ENCODE measurements at places on chromosomes 16 and 17.
A peak's percentile ranks its signal among the peaks of the same experiment; 100 is the strongest.

DNA sequence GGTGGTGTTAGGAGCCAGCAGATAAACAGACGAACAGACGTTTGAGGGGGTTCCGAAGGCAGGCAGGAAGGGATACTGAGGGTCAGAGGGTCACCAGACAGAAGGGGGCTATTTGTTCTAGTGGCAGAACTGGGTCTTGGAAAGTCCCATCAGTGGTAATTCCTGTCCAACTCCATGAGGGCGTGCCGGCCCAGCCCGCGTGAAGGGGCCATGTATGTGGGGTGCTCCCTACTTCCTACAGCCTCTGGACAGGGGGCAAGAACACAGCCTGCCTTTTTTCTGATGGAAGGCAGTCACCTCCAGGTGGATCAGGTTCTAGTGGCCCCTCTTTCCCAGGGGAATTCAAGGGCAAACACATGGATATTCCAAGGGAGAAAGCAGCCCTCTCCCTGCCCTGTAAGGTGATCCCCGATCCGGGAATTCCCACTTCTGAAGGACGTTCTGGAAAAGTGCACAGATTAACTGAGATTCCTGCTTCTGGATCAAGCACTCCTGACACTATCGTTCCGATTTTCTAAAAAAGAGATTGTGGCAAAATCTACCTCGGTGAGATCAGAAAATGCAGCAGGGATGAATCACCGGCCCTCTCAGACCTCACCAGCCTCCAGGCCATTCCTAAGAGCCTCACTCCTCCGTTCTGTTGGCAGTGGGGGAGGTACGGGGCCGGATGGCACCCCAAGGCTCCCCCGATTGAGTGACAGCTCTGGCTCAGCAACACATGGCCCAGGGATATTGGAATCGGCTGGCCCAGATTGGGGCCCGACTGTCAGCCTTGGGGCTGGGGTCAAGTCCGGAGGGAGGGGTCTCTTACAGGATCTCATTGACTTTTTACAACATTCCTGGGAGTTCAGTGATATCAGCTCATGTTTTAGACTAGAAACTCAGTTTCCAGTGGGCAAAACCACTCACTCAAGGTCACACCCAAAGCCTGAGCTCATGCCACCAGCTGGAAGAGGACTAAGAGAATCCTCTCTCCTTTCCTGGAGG is 12.4 kb downstream of the STX1B start:
- no peak for DNase-seq

- DNase-seq: no peak
These were observed 174.8 kb upstream of the FOXF1 start for GRCh38 chr16:86335266-86336172.

DNA sequence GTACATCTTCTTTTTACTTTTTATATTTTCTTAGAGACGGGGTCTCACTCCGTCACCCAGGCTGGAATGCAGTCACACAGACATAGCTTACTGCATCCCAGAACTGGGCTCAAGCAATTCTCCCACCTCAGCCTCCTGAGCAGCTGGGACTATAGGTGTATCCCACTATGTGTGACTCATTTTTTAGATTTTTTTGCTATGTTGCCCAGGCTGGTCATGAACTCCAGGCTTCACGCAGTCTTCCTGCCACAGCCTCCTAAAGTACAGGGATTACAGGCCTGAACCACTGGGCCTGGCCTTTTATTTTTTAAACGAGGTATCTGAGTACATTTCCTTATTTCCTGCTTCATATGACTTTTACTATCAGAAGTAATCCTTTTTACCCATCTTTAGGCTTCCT is 48.0 kb downstream of the GLG1 start:
- DNase-seq: no peak

- no peak for DNase-seq
These were observed 14.2 kb downstream of the SOX8 start for GRCh38 chr16:995783-996182.

DNA sequence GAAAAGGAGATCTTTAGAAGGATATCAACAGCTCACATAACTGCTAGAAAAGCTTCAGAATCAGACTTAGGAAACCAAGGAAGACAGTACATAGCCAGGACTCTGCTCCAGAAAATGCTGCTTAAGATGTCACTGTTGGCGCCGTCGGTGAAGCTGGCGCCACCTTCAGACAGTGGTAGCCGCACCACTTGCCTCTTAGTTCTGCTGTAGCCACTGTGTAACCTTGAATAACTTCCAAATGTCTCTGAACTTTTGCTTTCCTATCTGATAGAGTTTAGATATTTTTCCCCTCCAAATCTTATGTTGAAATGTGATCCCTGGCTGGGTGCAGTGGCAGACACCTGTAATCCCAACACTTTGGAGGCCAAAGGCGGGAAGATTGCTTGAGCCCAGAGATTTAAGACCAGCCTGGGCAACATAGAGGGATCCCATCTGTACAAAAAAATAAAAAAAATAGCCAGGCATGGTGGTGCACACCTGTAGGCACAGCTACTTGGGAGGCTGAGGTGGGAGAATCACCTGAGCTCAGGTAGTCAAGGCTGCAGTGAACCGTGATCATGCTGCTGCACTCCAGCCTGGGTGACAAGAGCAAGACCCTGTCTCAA is 6.3 kb upstream of the USP31 start:
- no peak for DNase-seq

DNA sequence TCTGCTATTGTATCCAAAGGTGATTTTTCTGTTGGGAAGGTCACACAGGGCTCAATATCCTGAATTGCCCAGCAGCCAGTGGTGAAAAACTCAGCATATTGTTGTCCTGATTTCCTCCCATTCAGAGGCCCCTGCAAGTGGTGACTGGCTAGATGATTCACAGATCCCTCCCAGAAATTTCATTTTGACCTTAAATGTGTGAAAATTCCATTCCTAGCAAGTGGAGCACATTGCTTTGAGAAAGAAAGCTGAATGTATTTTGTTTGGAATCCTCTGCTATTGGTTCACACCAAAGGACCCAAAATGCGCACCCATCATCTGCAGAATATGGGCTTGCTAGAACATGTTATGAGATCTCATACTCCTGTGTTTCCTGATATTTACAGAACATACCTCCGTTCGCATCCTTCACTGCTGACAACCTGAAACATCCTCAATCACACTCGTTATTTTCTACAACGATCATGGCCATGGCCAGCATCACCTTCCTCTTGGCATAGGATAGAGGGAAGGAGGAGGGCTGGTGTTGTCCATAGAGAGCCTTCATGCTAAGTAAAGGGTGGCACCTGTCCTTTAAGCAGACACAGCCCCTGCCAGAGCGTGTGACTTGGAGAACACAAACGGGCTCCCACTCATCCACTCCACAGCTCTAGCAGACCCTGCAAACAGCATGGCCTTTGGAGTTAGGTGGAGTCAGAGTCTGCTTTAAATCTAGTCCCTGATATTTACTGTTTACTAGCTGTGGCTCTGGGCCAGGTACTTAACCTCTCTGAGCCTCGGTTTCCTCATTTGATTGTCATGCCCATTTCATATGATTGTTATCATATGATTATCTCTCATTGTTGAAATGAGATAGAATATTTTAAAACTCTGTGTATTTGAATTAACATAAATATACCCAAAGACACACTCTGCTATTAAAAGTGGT is 30.4 kb upstream of the NFAT5 start:
- no peak for DNase-seq

DNA sequence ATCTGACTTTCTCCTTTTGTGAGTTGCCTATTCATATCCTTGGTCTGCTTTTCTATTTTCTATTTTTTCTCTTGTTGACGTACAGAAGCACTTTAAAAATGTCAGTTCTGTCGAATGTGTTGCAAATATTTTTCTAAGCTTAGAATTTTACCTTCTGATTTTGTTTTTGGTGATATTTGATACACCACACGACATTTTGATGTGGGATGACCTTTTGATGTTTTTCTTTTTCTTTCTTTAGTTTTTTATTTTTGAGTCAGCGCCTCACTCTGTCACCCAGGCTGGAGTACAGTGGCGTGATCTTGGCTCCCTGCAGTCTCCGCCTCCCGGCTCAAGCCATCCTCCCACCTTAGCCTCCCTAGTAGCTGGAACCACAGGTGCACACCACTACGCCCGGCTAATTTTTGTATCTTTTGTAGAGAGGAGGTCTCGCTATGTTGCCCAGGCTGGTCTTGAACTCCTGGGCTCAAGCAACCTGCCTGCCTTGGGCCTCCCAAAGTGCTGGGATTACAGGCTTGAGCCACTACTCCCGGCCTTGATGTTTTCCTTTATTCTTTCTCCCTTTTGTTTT is 39.6 kb downstream of the WSB1 start:
- no peak for DNase-seq

DNA sequence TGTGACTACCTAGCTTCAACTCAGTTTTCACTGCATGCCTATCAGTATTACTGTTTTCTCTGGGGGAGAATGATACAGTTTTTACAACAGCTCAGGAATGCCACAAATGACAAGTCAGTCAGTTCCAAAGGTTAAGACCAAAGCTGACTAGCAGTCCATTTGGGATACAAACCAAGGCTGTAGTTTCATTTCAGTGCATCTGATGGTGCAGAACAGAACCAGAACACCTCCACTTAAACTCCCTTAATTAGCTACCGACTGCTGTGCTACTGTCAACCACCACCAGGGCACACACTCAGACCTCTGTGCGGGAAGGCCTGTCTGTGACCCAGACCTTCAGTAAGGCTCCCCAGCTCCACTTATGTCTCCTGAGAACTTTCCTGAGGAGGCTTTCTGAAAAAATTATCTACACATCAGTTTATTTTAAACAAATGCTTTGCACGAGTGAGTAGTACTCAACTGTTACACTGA is 20.4 kb downstream of the NFE2L1 start:
- no peak for DNase-seq

DNA sequence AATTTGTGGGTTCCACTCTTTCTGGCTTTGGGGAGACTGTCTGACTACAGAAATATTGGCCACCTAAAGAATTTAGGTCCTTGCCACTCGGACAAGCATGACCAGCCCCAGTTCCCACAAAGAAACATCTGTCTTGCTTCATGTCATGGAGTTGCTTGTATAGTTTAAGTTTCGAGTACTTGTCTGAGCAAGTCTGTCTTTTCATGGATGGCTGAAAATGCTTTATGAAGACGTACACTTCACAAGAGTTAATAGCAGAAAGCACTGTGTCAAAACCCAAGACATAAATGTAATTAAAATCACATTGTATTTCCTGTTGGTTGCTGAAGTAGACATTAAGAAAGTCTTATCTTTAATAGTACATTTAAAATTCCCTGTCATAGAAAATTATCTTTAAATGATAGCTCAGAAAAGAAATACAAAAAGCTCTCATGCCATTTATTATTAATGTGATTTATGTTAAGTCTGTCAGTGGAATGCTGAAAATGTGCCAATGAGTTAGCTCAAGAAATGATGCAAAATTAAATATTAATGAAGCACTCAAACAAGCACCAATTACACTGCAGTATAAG is 29.8 kb upstream of the XYLT2 start:
- DNase-seq: no peak

DNA sequence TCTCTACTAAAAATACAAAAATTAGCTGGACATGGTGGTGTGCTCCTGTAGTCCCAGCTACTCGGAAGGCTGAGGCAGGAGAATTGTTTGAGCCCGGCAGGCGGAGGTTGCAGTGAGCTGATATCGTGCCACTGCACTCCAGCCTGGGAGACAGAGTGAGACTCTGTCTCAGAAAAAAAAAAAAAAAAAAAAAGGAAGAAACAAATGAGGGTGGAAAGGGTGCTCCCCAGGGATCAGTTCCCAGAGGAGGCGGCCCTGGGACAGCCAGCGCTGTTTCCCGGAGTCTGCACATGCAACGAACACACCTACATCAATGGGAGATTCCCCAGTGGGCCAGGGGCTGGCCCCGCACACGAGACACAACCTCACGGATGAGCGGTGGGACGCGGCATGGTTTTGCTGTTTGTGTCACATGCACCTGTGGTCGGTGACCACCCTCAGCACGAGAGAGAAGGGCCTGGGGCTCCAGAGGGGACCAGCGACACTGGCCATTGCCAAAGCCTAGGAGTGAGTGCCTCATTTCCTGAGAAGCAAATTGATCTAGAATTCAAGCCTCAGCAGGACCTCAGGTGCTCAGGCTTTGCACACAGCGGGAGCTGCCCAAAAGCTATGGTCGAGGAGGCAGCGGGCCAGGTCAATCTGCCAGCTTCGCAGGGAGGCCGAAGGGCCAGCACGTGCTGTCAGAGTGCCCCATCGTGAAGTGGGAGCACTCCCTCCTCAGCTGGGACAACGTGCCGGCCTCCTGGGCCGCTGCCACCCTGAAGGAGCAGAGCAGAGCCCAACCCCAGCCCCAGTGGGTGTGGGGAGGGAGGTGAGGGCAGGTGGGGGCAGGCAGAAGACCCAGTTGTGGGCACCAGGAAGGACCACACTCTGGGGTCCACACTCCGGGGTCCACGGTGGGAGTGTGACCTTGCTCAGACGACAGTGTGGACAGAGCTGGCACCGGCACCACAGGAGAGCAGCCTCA is 13.8 kb upstream of the WDR45B start:
- DNase-seq: no peak

- no peak for DNase-seq
These were observed 60.0 kb downstream of the CRISPLD2 start for GRCh38 chr16:84879569-84880487.

DNA sequence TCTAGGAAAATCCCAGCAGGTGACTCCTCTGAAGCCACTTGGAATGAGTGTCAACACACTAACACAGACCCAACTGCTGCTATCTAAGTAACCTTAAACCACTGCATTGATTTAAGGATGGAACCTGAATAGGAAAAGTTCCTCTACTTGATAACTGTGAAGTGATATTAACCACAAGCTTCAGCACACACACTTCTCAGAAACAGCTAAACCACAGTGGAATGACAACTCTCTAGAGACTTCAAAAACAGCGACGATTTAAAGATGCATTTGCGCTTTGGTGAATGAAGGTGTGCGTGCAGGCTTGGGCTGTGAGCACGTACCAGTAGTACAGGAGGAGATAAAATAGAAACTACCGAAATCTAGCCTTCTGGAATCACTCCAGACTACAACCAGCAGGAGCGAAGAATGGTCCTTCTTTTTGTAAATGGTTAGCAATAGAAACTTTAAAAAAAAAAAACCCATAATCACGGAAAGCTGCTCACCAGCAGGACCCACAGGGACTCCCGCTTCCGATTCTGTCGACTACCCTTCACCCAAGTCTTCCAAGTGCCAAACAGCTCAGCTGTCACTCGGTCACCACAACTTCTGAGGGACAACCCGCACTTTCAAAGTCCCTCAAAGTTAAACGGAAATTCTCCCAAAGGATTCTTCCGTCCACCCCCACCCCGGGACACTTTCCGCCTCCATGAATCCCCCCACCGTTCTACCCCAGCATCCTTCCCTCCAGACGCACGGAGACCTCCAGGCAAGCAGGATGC is 137.7 kb upstream of the CORO6 start:
- peak; percentile 34 for DNase-seq

DNA sequence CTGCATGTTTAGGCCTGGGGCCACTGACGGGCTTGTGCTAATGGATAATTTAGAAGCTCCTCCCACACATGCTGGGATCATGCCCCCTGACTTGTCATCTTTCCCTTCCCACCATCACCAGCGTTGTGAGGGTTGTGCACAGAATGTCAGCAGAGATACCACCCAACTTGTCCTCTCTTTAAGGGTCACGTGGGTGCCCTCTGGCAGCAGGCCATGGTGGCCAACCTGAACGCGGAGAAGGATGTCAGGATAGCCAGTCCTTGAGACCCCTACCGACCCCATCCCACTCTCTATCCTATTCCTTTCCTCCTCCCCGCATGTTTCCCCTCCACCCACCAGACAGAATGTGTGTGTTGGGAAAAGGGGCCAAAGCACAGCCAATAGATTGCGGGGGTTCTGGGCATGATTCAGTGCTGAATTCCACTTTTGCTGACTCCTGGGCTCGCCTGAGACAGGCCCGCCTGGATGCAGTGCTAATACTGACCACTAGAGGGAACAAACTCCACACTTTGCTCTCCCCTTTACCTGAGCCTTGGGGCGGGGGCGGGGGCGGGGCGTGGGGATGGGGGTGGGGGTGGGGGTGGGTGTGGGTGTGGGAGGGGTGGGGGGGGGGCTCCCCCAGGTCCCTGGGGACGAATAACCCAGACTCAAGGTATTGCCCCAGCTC is at the start of gene GH2:
TSS of gene GH2 (minus strand) at position 10 of the 667 bp plus-strand sequence. CDS start 143 bp downstream, outside the sequence.
- peak; percentile 45 for DNase-seq

Measured in stimulated activated CD4-positive, alpha-beta T cell treated with anti-CD3 and anti-CD28 coated beads, TNF-alpha, amount 100 ng/mL, for 1 hour (primary cell).